ENCODE measurements at places on chromosomes 2 and 18.

GRCh38 chr2:100248044-100248330 lies 74.3 kb downstream of the LONRF2 start:
- DNase-seq = no peak

- no peak for DNase-seq
These were observed 16.3 kb downstream of the CABLES1 start for GRCh38 chr18:23151414-23152099.

DNA sequence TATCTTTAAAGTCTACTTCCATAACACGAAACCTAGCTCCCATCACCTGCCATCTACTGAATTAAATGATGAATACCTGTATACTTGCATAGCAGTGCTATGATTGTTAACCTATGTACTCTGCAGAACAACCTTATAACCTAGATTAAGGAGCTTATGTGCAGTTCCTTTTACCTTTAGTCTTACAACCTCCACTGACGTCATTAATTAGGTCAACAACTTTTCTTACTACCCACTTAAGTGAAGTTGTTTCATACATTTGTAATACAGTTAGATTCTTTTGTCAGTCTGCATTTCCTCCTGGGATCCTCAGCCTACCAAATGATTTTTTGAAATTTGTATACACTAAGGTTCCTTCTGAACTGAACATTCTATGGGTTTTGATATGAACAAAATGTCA lies 1082.3 kb downstream of the SUCLG1 start:
- no peak for DNase-seq

GRCh38 chr18:31209041-31209440 lies 46.4 kb upstream of the DSC1 start:
- DNase-seq = no peak

- no peak for DNase-seq
These were observed 22.5 kb upstream of the LYPD6B start for GRCh38 chr2:149015926-149016563.

- DNase-seq = no peak
These were observed 651 bp upstream of the STAM2 start for GRCh38 chr2:152176113-152176714.

GRCh38 chr18:8175501-8176061 lies 433.7 kb upstream of the RAB12 start:
- no peak for DNase-seq

- no peak for DNase-seq
These were observed 325.2 kb downstream of the PLCL1 start for GRCh38 chr2:198129609-198130008.

DNA sequence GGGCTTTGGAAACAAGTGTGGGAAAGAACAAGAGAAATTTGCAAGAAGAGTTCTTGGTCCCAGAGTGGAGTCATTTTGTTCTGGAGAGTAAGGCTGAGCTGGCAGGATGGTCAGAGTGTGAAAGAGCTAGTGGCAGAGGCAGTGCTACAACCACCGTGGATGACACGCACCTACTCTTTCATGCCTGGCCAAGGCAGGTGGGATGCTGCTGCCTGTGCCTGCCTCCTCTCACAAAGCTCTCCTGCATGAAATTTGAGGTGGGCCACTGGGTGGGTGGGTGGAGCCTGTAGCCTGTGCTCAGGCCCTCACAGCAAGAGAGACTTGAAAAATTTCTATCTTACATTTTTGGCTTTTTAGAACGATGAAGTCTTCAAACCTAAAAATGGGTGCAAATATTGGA lies 9.4 kb upstream of the INO80C start:
- DNase-seq = no peak

GRCh38 chr2:47043142-47043890 lies 111.8 kb downstream of the STPG4 start:
- DNase-seq = no peak

DNA sequence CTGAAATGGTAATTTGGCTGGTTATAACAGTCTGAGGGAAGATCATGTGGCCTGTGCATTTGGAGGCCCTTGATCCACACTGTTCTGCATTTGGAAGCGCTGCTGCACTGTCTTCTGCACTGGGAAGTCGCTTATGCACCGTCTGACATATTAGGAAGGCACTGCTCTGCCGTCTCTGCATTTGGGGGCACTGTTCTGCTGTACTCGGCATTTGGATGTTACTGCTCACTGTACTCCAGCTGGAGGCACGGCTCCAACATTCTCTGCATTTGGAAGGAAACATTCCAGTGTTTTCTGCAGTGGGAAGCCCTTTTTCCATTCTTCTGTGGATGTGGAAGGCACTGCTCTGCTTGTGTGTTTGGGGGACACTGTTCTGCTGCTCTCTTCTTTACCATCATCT lies 9.6 kb upstream of the PROM2 start:
- no peak for DNase-seq

DNA sequence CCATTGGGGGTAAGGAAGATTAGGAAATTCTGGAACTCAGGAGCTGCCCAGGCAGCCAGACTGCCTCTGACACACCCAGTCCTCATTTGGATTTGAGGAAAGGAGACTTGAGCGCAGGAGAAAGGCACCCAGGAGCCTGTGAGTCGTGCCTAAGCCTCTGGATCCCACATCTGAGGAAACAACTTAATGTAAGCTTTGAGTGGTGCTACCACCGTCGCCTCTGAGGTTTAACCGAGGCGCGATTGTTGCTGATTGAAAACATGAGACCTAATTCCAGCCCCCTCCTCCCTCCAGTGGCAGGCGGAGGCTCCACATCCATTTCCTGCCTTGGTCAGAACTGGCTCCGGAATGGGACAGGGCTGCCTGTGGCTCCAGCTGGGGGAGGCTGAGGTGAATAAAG lies 176.7 kb upstream of the PKDCC start:
- DNase-seq = no peak

DNA sequence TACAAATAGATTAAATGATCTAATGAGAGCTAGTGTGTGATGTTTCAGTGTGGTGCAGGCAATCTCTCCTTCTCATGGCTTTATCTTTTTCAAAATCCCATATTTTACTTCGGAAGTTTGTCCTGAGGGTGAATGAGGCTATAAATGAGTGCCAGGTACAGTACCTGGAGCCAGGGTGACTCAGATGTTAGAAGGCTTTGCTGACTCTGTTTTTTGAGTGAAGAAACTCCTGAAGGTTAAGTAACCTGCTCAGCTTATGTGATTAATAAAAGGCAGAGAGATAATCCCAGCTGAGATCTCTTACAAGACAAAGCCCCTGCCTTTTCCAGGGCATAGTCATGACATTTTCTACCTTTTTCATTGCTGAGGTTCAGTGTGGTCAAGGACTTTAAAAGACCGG lies 52.6 kb downstream of the MGAT5 start:
- DNase-seq = no peak

GRCh38 chr18:36627637-36628036 lies 201.2 kb downstream of the TPGS2 start:
- DNase-seq = no peak

- no peak for DNase-seq
These were observed at the start of gene AFF3 for GRCh38 chr2:100142393-100142792. Gene AFF3 (minus strand): TSS chr2:100142590. CDS start chr2:100104454, 38,136 bp downstream.

DNA sequence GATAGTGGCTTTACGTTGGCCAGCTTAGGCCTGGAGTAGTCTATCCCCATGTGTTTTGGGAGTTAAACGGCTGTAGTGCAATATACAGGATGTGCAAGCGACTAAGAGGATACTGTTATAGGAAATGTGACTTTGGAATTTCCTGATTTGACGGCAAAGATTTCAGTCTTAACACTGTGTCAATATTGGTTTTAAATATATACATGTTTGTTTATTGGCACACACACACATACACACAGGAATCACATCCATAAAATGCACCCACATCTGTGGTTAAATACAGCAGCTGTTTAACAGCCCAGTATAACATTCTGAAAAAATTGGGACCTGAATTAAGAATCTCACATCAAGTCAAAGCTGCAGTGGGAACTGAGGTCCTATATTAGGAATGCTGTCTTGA lies 347.1 kb downstream of the TXNL1 start:
- no peak for DNase-seq

DNA sequence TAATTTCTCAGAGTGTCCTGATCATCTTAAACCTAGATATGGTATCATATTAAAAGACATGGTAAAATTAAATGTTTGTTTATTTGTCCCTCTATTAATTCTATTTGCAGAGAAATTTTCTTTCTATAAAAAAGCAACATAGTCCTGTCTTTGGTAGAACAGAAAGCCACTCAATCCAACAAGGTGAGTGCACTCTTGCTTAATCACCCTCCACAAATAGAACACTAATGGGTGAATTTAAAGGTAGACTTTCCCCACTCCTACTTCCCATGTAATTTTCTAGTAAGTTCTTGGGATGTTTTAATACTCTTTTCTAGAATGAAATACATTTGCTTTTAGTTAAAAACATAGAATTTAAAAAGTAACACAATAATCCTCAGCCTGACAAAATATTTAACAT lies 97.7 kb downstream of the PIGN start:
- DNase-seq = no peak

Data from activated T-helper 9 cell treated with anti-CD3 and anti-CD28 coated beads, Interleukin-2, amount 50 U/mL, for 16 hours (primary cell).